ENCODE measurements at places on chromosomes 12 and 14.

DNA sequence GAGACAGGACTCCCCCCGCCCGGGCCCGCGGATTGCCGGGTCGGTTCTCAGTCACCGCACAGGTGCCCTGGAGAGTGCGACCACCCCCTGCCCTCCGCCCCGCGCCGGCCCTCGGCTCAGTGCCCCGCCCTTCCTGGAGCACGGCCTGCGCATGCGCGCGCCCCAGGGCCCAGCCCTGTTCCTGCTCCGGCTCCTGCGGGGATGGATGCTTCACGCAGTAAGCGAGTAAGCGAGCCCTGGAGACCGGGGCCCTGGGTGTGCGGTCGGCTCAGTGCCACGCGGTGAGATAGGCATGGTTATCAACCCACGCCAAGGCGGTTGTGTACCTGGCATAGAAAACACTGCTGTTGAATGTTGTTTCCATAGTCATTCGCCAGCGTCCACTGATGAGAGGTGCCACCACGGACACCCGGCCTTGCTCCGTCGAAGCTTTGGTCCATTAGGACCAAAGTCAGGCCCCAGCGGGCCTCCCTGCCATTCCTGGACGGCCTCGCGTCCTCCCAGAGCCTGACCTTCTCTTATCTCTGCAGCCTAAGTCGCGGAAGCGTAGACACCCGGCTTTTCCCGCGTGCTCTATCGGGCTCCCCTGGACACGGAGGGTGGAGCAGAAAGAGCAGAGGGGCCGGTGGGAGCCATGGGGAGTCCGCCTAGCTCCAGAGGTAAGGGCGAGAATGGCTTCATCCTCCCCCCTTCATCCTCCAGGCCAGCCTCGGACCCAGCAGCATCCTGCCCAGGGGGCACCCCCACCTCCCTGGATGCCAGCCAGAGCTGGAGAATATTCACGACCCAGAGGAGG, 90.6 kb downstream of the PAPOLA start:
- DNase-seq = peak; percentile 28

GRCh38 chr12:32027684-32028365, 68.6 kb downstream of the RESF1 start:
- DNase-seq = no peak

GRCh38 chr12:120925740-120926563, 21.8 kb upstream of the SPPL3 start:
- no peak for DNase-seq

DNA sequence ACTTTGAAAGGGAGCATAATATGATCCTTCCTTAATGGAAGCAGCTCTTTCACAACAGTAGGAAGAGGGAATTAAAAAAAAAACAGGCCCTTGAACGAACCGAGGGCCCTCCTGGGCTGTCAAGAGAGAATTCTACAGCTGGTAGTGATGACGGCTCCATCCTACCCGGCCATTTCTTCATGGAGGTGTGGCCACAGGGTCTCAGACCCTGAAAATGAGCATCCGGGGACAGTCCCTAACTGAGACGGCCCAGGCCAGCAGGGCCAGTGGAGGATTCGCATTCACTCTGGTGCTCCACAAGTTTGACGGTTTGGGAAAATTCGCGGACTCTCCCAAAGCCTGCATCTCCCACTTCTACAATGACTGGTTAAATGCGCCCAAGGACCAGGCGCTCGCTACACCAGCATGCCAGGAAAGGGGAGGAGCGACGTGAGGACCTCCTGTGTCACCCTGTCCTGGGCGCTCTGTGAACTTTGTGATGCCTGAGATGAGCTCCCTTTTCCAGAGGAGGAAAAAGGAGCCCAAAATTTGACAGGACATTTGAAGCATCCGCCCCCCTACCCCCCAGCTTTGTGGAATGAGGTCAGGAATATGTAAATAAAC, 66.8 kb downstream of the BCL11B start:
- DNase-seq = no peak

All from stimulated activated CD8-positive, alpha-beta memory T cell treated with anti-CD3 and anti-CD28 coated beads, Interleukin-4, amount 100 ng/mL, for 1 hour (primary cell).